Myocyte (in vitro differentiated cells): ENCODE measurements at places on chromosomes 5 and 9. TPM values are rescaled to one million over a fixed set of nuclear protein-coding genes. Genes with fewer than 3 reads are reported as not detected.
A peak's percentile ranks its signal among the peaks of the same experiment; 100 is the strongest.

Gene TNC
- 2.0 and 6.0 TPM in 2 replicates for total RNA-seq

Gene SEC16A
- total RNA-seq, result 25.3 and 26.9 TPM in 2 replicates

Gene ACOT12
- not detected in 2 replicates for total RNA-seq

Gene UBE2QL1
- total RNA-seq, result 0.08 TPM in 1 of 2 replicates, not detected in the other

Gene CBY3
- total RNA-seq, result not detected in 2 replicates

DNA sequence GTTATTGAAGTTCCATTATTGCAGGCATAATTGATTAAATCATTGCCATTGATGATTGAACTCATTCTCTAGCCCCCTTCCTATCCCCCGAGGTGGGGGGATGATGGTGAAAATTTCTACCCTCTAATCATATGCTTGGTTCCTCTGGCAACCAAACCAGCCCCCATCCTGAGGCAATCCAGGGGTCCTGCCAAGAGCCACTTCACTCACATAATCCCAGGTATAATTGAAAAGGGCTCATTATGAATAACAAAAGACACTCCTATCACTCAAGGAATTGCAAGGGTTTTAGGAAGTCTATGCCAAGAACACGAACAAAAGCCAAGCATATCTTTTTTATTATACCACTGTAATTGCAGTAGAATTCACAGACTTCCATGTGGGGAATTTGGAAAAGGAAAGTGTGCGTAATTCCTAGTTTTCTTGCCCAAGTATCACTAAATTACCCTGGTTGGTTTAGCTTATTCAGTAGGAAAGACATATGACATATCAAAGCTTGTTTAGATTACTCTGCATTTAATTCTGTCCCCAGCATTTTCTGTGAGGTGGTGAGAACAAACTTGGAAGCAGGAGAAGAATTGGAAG, 130.7 kb upstream of the TAF11L2 start:
- DNase-seq, result no peak

GRCh38 chr5:118592229-118593002, 395.9 kb downstream of the DTWD2 start:
- DNase-seq, result no peak

- peak; percentile 70 for DNase-seq
Measured at GRCh38 chr5:145483212-145483611, 351.9 kb downstream of the PRELID2 start.

DNA sequence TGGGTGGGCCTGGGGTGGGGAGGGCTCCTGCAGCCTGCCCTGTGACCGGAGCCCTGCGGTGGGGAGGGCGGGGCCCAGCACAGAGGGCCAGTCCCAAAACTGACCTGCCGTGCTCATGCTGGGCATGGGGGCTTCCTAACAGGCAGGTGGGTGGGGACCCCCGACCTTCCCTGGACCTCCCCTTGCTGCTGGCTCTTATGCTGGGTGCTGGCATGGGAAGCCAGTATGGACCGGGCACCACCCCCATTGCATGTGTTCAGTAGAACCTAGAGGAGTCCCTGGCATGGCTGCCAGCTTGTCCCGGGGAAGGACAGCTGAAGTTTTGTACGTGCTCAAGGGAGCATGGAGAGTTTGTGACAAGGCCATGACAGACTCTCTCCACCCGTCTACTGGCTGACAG, 37.1 kb downstream of the WNK2 start:
- no peak for DNase-seq

GRCh38 chr5:67030289-67031056, 166.1 kb downstream of the CD180 start:
- DNase-seq, result peak; percentile 44

GRCh38 chr9:33120620-33121019, 44.1 kb upstream of the SMU1 start:
- no peak for DNase-seq

DNA sequence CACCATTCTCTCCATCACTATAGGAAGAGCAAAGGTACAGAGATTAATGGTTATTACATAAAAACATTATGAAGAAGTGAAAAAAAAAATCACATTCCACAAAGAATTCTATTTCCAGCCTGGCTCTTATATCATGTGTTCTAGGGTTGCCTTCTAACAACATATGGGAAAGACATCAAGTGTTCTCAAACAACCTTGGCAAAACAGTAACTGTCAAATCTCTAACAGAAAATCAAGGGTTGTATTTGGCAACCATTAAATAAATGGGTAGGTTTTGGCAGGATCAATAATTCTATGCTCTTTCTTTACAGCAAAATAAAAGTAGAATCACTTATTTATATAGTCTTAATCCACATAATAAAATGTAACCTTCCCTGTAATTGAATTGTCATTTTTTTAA, 728.9 kb downstream of the MAT2B start:
- DNase-seq, result no peak

DNA sequence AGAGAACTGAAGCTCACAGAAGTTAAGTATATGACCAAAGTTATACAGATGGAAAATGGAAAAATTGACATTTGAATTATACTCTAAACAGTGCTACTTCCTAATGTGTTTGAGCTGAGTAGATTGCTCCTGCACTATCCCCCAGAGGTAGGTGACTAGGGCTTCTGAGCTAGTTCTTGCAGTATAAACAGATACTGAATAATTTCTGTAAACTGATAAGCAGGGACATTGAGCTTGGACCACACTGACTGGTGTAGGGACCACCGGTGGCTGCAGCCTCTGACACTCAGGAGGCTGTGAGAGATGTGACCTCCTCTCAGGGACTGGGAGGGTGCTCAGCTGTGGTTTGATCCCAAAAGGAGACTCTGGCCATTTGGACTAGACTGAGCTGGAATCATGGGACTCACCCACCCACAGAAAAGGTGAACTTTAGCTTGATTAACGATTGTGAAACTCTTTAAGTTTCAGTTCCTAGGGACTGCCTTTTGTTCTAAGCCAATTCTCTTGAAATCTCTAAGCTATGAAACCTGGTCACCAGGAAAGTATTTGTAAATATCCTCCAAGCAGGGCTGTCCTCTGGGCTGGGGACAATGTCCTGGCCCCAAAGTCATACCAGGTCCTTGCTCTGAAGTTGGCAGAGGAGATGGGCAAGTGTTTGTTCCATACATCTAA, 291.5 kb downstream of the SEC61B start:
- DNase-seq, result no peak

DNA sequence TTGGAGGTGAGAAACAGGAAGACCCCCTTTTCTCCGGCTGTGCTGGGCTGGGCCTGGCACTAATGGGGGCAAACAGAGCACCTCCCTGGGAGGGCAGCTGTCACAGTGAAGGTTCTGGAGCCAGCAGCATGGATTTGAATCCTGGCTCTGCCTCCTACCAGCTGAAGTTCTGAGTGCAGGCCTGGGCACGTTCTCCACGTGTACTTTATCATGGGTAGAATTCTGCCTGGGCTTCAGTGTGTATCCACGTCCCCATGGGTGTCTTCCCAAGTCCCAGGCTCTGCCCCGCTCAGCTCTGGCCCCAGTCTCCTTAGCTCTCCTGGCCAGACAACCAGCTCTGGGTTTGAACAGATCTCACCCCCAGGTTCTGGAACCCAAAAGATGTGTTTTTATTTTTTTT, 223.2 kb downstream of the PBX3 start:
- no peak for DNase-seq

DNA sequence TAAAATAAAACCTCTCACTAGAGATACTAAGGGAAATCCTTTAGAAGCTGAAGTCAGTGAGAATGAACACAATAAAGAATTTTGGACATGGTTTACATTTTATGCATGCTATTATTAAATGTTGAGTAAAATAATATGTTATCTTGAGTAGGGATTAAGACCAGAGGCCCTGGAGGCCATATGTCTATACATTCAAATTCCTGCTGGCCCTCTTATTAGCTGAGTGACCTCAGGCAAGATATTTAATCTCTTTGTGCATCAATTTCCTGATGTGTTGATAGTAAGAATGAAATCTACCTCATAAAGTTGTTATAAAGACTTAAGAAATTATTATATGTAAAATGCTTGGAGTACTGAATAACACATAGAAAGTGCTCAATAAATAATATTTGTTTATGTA, 281.1 kb upstream of the KLF4 start:
- DNase-seq, result no peak

DNA sequence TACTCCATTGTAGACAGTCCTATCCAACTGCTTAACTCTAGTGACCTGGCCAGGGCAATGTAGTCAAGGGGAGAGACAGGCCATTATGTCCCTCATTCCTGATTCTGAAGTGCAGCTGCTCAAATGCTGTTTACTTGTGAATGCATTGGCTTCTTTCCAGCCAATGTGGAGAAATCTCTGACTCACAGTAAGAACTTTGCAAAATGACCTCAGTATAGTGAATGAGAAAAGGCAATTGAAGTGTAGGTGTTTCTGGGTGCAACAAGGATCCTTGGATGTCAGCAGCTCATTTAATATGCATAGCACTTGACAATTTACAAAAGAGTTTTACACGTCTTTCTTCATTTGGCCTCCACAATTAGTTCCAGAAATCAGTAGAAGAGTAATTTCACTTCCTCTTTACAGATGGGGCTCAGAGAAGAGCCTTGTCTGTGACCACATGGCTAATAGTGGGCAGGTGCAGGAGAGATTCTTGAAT, 367.2 kb downstream of the OSTF1 start:
- peak; percentile 71 for DNase-seq

- no peak for DNase-seq
Measured at GRCh38 chr9:114272739-114273431, 50.0 kb upstream of the ORM1 start.

DNA sequence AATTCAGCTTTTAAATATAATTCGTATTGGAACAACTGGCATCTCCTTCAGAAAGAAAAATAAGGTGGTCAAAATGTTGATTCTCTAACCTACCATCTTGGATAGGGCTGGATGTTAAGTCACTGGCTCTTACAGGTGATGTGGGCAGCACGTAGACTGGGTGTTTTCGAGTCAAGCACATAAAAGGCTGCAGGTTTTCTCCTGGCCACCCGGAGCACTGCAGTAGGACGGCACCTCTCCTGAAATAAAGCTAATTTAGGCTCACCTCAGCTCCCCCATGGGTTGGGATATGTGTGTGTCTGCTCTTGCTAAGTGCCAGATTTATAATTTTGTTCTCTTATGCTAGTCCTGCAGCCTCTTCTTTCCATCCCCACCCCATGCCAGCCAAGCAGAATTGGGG, 80.3 kb downstream of the IQGAP2 start:
- DNase-seq, result no peak

DNA sequence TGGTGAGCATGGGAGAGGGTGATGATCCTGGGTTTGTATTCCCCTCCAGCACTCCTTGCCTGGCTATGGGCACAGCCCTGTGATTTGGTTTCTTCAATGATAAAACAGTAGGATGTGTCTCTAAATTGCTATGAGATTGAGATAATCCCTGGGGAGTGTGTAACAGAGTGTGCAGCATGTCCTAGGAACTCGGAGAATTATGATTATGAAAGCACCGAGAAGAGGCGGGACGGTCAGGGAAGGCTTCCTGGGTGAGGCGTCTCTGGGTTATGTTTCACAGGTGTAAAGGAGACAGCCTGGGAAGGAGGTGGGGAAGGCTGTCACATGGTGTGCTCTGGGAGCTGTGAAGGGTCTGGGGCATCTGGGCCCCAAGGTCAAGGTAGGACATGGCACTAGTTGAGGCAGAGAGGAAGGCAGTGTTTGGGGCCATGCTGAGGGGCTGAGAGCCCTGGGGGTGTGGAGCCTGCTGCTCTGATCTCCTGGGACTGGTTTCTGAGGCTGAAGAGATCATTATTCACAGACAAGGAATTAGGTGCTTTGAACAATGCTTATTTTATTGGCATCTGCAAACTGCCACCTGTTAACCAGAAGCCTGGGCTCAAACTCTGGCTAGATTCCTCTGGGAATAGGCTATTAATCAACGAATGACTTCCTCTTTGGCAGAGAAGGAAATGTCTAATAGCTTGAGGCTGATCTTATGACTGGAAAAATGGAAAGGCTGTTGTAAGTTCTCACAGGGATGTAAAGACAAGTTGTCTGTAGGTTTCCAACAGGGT, 73.8 kb upstream of the IL12B start:
- DNase-seq, result peak; percentile 41

- peak; percentile 29 for DNase-seq
Measured at GRCh38 chr5:79837761-79838551, 148.3 kb downstream of the CMYA5 start.

DNA sequence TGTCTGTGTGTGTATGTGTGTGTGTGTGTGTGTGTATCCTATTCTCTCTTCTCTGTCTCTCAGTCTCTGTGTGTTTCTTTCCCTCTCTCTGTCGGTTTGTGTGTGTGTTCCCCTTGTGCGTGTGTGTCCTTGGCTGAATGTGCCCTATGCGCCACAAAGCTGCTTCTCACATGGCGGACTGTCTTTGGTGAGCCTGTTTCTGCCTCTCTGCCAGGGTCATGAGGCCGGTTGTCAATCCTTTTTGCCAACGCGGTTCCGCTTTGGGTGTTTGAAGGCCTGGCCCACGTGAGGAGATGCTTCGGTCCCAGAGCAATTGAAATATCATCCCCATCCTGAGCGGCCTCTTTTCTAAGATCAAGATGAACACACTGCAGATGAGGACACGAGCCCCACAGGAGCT, 476.0 kb downstream of the SPATA31A7 start:
- DNase-seq, result no peak

DNA sequence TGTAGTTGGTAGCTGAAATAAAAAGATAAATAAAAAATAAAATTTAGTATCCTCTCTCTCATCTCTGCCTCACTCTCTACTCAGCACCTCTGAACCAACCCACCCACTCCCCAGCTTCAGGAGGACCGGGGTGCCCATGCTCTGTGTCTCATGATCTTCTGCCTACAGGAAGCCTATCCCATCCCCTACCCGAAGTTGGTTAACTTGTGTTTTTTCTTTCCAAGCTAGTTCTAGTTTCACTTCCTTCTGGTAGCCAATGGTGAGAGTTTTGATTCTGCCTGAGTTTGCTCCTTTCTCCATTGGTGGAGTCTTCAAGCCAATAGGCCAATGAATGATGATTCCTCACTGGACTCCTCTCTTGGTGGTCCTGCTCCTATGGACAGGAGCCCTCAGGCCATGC, 32.1 kb downstream of the SNX24 start:
- no peak for DNase-seq

DNA sequence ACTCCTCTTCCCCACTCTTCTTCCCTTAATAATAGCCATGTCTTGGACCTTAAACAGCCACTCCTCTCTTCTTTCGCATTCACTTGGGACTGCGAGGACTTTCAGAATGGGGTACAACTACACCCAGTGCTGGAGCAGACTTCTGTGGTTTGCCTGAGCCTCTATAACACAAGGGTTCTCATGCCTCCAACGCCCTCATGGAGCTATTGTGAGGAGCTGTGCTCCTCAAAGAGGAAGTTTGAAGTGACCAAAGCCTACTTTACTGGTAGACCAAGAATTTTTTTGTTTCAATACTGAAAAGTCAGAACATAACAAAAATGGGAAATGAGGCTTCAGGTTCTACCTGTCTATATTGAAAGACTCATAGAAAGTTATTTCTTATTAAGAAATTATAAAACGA, 316.4 kb downstream of the PIK3R1 start:
- DNase-seq, result no peak

DNA sequence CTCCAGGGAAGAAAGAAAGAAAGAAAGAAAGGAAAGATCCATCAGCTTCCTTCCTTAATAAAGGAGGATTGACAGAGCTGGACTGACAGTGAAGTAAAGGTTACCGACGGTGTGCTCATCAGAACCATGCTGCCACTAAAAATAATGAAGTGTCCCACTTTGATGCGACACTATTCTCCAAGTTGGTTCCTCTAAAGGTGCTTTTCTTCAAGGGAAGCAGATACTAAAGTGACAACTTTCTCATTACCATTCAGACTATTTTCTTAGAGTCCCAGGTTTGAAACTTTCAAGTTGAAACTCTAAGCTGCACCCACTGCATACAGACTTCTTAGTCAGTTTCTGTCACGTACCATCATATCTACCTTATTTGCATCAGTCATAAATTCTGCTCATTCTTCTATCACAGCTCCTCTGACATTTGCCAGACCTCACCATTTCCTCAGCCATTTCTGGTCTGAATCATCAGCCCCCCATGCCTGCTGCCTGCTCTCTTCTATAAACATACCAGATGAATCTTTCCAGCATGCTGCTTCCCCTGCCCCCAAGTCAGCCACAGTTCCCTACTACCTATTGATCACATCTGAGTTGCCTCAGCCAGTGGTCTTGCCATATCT, 177.6 kb downstream of the DEPDC1B start:
- DNase-seq, result no peak
